Inflammatory macrophage treated with lipopolysaccharide for 4 hours (primary cell): ENCODE measurements at places on chromosomes 16 and 17.

GRCh38 chr16:31148896-31149295 is 970 bp downstream of the PRSS36 start:
- DNase-seq, result no peak

- peak; percentile 64 for DNase-seq
Observed at GRCh38 chr16:57422026-57422944, 17.7 kb downstream of the CCL17 start.

DNA sequence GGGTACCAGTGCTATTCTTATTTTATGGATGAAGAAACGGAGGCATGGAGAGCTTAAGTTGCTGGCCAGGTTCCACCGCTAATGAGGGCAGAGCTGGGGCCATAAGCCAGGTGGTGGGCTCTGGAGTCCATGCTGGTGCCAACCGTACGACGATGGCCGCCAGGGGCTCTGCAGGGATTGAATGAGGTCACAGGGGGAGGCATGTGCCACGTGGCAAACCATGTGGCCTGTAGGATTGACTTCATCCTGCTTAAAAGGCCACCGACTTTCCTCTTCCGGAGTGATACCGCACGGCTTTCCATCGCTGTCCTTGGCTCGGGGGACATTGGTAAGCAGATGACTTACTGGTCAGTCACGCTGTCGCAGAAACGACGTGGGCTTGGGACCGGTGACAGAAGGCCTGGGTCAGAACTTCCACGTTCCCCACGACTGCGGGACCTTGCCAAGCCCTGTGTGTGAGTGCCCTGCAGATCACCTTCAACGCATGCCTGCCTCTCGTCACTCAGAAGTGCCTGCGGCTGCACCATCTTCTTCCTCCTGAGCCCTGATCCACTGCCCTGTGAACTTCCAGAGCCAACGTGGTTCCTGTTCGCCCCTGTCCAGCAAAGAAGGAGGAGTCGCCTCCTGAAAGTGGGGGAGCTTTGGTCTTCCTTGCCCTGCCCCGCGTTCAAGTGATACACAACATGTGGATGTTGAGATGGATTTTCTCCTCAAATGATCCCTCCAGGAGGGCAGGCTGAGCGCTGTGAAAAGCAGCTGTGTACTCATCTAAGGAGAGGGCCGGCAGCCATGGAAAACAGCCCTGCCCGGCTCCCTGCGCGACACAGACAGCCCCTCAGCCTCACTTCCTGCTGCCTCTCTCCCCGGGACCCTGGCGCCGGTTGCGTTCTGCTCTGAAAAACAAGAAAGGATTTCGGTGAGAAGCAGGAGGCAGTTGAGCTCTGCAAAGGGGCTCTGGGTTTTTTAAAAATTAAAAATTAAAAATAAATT is 176.7 kb downstream of the C16orf95 start:
- no peak for DNase-seq

GRCh38 chr16:50960517-50961202 is 190.4 kb downstream of the SALL1 start:
- no peak for DNase-seq

GRCh38 chr16:12254566-12254965 is 278.0 kb downstream of the SNX29 start:
- no peak for DNase-seq

- no peak for DNase-seq
Observed at GRCh38 chr17:74108126-74108705, 95.3 kb upstream of the RPL38 start.

- DNase-seq, result peak; percentile 93
Observed at GRCh38 chr17:68706356-68706920, 105.3 kb upstream of the FAM20A start.

- no peak for DNase-seq
Observed at GRCh38 chr16:978403-978802, 3.2 kb upstream of the SOX8 start.

DNA sequence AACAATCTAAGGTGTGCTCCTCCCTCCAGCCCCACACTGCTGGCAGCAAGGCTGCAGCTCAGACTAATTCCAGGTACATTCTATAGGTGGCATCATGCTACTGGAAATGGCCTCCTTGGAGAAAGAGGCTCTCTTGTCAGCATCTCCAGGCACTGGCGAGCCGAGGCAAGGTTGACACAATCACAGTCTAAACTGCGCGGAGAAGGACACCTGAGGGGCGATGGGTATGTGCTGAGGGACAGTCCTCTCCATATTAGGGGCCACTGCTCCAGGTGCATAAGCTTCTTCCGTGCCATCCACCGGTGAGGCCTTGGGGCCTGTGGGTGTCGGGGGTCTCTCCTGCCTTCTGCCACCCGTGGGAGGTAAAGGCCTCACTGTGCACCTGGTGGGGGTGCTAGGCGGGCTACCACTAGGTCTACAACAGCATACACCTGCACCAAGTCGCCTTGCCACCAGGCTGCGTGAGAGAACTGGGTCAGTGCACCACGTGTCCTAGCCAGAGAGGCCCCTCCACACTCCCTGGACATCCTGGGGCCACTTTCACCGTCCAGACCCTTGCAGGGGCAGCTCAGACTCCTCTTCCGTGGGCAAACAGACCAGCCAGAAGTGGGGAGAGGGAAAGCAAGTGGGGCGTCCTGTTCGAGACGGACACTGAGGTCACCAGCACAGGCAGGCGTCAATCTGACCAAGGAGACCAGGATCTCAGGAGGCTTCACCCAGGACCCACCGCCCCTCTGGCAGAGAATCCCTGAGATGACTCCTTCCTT is 12.1 kb upstream of the CBX8 start:
- no peak for DNase-seq

- no peak for DNase-seq
Observed at GRCh38 chr16:25052151-25052511, 37.0 kb upstream of the ARHGAP17 start.

DNA sequence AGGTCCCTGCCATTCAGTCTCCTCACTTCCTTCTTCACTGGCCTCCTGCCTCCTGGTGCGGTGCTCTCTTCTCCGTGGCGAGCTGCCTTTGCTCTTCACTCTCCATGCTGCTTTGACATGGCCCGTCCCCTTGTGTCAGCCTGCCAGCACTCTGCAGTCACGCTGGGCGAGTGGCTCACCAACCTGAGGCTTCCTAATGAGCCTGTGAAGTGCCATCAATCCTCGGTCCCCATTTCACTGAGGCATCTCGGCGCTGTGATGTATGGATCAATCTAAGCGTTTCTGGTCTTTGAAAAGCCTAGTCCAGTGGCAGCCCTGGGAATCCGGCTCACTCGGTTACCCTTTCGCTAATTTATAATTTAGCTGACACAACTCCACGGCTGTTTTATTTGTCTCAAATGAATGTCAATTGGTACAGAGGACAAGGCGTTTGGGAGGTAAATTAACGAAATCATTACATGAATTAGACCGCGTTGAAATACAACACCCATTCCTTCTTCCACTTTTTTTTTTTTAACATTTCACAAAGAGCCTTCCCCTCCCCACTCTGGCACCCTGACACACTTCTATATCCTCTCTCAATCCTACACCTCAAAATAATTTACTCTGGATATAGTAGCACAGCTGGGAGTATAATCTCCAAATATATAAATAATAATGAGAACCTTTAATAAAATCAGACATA is 610.7 kb downstream of the TMEM114 start:
- DNase-seq, result no peak

- peak; percentile 21 for DNase-seq
Observed at GRCh38 chr16:56298948-56299596, 107.8 kb downstream of the GNAO1 start.

DNA sequence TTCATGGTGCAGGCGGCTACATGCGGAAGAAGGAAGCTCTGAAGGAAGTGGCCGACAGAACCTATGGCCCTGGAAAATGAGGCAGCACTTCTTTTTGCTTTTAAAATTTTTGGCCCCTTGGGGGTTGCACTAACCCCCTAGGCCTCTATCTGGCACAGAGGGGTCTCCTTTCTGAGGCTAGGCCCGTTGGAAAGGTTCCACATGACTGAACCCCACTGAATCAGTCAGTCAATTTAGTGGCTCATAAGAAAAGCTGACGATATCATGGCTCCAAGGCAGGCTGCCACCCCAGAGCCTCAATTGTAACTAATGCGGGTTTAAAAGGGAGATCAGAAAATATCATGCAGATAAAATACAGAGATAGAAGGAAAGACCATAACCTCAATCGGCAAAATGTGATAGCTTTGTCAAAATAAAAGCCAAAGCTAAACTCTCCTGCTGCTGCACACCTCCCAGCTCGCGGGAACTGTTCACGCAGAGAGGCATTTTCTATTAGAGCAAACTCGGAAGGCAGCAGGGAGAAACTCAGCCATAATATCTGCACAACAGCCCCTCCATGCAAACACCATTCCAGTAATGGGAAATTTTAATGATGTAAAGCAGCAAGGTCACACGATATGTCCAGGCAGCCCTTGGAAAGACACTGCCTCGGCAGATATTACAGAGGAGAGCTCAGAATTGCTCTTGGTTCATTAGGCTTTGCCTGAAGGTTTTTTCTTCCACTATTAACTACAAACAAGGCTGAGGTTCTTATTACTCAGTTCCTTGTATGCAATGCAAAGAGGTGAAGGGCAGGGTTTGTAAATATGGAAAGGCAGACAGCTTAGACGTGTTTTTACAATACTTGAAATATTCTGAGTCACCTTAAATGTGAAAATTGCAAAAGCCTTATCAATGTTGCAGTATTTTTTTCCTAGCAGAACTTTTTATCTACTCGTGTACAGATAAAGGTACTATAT is 200.4 kb upstream of the PMFBP1 start:
- no peak for DNase-seq

GRCh38 chr17:28892024-28892423 is 5.5 kb downstream of the FLOT2 start:
- DNase-seq, result no peak

GRCh38 chr17:20281860-20282259 is 185.5 kb downstream of the LGALS9B start:
- DNase-seq, result peak; percentile 98

DNA sequence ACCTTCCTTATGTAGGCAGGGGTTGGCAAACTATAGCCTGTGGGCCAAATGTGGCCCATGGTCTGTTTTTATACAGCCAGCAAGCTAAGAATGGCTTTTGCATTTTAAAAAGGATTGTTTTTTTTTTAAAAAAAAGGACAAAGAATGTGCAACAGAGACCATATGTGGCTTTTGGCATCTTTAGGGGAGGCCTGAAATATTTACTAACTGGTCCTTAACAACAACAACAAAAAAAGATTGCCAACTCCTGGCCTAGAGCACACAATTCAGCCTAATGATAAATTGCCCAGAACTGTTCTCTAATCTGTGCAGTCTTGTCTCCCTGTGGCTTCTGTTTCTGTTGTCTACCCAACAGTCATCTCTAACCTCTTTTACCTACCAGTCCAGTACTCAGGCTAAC is 67.1 kb downstream of the SSH2 start:
- no peak for DNase-seq

DNA sequence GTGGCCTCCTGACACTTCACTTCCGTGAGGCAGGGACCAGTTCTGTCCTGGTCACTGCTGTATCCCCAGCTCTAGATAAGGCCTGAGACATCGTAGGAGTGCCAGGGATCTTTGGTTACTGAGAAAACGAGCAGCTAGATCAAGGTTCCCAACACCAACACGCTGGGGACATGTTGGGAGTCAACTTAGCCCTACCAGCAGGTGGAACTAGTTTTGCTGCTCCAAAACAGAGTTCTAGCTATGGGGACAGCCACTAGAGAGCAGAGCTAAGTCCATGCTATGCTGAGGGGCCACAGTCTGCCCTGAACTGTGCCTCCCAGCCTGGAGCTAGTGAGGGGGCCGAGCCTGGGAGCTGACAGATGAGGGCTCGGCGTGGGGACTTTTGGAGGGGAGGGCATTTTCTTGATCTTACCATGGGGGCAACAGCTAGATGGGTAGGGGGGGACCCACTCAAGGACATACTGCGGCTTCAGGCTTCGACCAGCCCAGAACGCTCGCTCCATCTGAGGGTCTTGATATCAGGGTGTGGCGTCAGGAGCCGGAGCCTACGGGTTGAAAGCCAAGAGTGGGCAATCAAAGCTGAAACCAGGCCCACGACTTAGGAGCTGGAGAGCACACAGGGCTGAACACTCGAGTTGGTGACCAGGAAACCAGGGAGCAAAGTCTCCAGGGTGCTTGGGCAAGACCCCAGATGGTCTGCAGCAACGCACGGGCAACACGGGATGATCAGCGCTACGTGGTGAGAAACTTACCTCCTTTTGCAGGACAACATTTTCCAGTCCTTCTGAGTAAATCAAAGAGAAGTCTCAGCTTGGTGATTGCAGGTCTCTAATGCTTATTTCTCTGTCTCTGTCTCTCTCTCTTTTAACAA is 13.4 kb downstream of the SNX20 start:
- DNase-seq, result no peak

GRCh38 chr16:50588276-50588675 is 40.1 kb downstream of the NKD1 start:
- DNase-seq, result no peak

GRCh38 chr17:36881323-36881722 is 56.0 kb upstream of the LHX1 start:
- DNase-seq, result no peak

DNA sequence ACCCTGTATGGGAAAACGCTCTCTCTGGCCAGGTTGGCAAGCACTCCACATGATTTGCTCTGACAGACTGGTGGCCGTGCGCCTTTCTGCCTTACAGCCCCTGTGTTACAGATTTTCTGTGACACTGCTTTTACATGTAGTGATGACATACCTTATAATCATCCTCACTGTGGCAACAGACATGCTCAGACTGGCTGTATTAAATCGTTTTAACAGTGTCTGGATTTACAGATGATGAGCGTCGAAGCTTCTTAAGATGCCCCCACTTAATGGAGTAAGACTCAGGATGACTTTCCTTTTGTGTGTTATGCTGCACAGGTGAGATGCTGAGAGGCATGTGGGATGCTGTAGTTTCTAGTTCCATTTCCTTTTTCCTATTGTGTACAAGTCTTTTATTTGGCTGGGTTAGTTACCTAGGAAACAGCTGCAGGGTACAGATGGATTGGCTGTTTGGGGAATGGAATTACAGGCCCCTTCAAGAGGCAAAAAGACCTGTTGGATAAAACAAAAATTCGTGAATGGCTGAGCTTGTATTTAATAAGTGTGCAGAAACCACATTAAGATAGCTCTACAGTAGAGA is 20.9 kb upstream of the VWA3A start:
- no peak for DNase-seq

GRCh38 chr17:34265711-34266110 is 4.3 kb upstream of the CCL7 start:
- peak; percentile 81 for DNase-seq

DNA sequence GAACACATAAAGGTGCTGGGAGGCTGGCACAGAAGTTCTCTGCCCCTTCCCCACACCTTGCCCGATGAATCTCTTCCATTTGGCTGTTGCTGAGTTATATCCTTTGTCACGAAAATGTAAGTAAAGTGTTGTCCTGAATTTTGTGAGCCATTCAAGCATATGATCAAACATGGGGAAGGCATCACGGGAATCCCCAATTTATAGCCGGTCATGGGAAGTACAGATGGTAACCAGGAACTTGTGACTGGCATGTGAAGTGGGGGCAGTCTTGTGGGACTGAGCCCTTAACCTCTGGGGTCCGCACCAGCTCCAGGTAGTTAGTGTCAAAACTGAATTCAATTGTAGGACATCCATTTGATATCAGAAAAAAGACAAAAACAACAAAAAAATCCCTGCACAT is 13.2 kb downstream of the TOM1L2 start:
- DNase-seq, result peak; percentile 66

- no peak for DNase-seq
Observed at GRCh38 chr17:33854596-33854995, 400.5 kb upstream of the CCL2 start.
